Ascending aorta (tissue), 2 donors: ENCODE measurements at places on chromosomes 12 and 14.
A peak's percentile ranks its signal among the peaks of the same experiment; 100 is the strongest.

DNA sequence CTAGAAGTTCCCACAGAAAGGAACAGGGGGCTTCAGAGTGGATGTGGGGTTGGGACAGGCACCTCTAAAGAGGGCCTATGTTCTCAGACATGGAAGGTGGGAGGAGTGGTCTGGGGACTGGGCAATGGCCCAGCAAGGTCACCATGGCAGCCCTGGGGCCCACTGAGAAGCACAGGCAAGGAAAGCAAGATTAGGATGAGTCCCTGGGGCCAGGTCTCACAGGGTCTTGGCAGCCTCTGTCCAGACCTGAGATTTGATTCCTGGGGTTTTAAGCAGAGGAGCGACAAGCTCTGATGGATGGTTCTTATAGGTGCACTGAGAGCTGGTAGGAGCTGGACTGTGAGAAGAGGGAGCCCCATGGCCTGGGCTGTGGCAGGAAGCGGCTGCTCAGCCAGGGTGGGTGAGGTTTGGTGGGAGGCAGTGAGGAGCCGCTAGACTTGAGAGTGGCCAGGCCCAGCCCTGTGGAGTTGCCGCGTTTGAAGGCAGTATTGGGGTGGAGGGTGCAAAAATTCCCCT, 44.0 kb downstream of the DLK1 start:
- no peaks in the 10 kb centered on the region for H3K4me1 ChIP-seq
- H3K27me3 ChIP-seq, result no peaks in the 10 kb centered on the region
- H3K4me3 ChIP-seq, result no peak overlapping the region
- DNase-seq, result peak; percentile 45
- H3K36me3 ChIP-seq, result no peaks in the 10 kb centered on the region

DNA sequence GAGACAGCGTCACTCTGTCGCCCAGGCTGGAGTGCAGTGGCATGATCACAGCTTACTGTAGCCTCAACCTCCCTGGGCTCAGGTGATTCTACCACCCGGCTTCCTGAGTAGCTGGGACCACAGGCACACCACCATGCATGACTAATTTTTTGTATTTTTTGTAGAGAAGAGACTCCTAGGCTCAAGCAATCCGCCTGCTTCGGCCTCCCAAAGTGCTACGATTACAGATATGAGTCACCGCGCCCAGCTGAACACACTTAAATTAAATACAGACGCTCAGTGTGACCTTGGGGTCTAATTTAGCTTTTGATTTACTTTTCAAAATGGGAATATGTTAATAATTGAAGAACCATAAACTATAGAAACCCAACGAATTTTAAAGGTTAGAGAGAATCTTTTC, 77.2 kb downstream of the C2CD5 start:
- no peak for DNase-seq
- H3K27ac ChIP-seq, result no peak overlapping the region
- H3K36me3 ChIP-seq, result peaks cover 22% of the 10 kb centered on the region

DNA sequence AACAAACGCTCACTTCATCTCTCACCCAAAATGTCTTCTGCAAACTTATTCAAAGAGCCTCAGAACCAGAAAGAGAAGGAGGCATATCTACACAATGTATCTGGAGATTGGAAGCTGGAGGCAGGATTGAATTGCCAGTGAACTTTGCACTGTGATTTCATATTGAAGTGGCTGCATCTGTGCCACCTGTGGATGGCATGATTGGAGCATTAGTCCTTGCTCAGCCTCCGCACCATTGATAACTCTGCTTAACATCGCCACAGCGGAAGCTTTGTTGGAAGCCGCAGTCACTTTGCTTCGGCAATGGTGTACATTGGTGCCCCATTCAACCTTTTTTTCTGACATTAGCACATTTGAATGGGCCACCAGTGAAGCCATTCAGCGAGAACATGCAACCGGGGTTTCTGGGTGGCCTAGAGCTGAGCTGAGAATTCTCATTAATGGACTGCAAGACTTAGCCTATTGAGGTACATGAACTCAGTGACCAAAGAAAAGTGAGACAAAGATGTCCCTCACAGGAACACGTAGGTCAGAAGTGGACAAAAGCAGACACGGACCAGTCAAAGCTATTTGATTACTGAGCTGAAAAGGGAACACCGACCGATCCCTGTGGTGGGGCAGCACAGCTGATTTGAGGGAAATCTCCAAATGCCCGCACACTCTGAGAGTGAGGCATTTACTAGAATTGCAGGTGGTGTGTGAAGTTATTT, 130.4 kb downstream of the BRMS1L start:
- no peak for DNase-seq
- no peak overlapping the region for H3K27ac ChIP-seq
- no peaks in the 10 kb centered on the region for H3K36me3 ChIP-seq
- H3K4me1 ChIP-seq, result no peaks in the 10 kb centered on the region
- H3K27me3 ChIP-seq, result no peaks in the 10 kb centered on the region

DNA sequence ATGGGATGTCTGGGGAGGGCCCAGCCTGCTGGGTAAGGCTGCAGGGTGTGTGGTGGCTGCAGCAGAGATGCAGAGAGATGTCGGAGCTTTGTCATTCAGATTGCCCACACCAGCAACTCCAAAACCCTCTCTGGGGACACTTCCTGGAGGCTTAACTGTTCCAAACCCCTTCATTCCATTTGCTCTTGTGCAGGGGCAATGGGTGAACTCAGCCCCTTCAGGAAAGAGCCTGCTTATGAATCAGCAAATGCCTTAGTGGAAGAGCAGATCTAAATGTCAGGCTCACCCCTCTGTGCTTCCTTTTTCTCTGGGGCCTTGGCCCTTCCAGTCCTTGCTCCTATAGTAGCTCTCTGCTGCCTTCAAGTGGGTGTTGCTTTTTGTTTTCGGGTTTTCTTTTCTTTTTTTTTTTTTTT, 36.7 kb upstream of the GPATCH2L start:
- no peaks in the 10 kb centered on the region for H3K36me3 ChIP-seq
- no peak overlapping the region for H3K4me3 ChIP-seq
- DNase-seq, result no peak
- H3K4me1 ChIP-seq, result no peaks in the 10 kb centered on the region
- H3K27me3 ChIP-seq, result no peaks in the 10 kb centered on the region

- H3K4me3 ChIP-seq, result no peak overlapping the region
- H3K27me3 ChIP-seq, result no peaks in the 10 kb centered on the region
- H3K27ac ChIP-seq, result no peak overlapping the region
- DNase-seq, result no peak
Measured at GRCh38 chr12:32418903-32419519, 19.7 kb downstream of the FGD4 start.
